ENCODE measurements at places on chromosomes 4 and X.

GRCh38 chr4:163415668-163416067, 57.9 kb downstream of the TKTL2 start:
- no peak for DNase-seq

DNA sequence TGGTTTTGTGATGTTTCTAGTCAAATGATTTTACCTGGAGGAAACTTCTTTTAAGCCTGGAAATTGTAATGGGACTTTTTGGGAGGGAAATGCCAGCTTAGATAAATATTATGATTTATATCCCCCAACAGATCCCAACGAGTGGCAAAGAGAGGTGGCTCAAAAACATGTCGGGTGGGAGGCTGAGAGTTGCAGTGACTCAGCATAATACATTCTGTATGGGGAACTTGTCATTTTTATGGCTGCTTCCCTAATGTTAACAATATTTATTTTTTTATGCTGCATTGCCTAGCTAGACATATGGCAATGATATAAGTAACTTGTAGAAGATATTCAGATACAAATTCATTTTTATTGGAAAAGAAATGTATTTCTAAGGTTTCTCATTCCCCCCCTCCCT, 219.0 kb downstream of the ARHGAP10 start:
- no peak for DNase-seq

DNA sequence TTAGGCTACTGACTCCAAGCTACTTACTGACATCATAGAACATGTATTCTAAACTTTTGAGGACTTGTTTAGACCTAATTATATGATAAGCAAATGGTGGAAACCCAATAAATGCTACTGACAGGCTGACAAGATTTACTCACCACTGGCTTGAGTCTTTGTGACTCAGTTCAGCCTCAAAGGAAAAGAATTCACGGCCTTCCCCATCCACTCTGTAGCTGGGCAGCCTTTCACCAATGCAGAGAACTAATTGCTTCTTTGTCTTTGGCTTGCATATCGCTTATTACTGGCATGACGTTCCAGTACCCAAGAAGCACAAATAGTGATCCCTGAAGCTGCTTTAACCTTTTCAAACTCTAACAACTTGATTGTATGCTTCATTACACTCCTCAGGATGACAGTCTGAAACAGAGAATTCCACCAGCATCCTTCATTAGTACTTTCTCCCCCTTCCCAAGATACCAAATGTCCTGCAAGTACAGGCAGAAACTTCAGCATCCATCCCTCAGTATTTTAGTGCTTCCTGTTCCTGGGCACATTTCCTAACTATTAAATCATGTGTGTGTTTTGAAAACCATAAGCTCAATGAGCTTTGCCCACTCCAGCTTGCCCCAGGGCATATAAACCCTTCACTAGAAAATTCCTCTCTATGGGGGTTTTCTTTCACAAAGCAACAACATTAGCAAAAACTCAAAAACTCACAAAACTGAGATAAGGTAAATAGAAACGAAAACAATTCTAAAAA, 298.1 kb upstream of the SLC7A11 start:
- no peak for DNase-seq

DNA sequence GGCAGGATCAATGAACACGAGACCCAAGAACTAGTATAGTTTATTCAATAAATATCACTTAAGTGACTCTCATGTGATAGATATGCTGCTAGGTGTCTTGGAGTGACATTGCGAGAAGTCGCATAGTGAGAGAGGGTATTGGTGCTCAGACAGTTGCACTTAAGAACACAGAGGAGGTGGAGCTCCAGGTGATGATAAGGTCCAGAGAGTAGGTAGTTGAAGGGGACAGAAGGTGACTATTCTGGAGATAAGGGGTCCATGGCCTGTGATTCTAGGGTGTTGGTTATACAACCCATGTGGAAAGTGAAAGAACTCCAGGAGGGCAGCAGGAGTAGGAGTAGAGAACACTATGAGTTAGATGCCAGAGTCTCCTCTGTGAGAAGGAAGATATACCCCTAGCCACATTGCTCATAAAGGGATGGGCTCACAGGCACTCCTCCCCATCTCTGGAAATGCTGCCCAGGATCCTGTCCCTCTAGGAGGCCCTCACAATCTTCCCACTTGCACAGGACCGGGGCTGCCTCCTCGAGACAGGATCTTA, 9.2 kb downstream of the MAGED1 start:
- no peak for DNase-seq

- DNase-seq = no peak
These were observed 104.6 kb downstream of the NBDY start for GRCh38 chrX:56833626-56834025.

DNA sequence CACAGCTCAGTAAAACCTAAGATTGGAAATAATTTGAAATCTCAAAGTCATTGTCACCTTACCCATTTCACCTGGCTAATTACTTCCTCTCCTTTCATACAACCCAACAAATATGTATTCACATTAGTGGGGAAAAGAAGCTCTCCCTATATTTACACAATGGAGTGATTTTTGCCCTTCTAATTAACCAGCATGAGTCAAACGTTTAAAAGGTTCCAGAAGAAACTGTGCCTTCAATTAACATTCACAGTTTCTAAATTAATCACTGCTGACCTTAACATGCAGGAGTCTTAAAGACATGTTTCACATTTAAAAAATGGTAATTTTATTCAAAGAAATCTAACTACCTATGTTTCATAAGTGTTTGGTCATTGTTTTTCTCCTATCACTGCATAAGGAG, 254.6 kb downstream of the CBLL2 start:
- DNase-seq = peak; percentile 11

DNA sequence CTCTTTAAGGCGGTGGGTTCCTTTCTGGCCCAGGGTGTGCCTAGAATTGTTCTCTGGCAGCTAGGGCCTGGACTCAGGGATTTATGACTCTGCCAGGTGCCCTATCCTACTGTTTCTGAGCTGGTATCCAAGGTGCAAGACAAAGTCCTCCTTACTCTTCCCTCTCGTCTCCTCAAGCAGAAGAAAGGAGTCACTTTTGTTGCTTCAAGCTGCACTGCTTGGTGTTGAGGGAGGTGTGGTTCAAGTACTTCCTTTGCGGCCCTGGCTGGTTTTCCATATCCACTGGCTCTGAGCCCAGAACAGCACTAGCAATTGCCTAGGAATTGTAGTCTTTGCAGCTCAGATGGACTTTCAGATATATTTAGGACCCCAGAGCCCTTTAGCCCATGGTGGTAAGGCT, 39.3 kb downstream of the RTL3 start:
- DNase-seq = no peak

- no peak for DNase-seq
These were observed 13.7 kb upstream of the UBA1 start for GRCh38 chrX:47179928-47180255.

DNA sequence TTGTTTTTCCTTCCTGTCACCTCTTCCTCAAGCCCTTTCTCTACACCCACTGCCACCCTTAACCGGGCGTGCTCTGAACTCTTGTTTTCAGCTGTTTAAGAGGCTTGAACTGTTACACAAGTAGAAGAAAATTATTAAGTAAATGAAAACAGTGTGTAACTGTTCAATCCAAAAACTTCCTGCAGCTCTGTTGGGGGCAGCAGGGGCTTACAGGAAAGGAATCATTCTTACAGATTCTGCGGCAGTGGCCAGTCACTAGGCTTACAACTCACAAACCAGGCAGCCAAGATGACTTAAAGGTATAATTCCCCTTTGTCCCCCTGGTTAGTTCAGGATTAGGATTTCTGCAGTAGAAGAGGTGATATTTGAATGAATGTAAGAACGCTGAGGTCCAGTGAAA, 70.2 kb upstream of the ETNPPL start:
- no peak for DNase-seq

DNA sequence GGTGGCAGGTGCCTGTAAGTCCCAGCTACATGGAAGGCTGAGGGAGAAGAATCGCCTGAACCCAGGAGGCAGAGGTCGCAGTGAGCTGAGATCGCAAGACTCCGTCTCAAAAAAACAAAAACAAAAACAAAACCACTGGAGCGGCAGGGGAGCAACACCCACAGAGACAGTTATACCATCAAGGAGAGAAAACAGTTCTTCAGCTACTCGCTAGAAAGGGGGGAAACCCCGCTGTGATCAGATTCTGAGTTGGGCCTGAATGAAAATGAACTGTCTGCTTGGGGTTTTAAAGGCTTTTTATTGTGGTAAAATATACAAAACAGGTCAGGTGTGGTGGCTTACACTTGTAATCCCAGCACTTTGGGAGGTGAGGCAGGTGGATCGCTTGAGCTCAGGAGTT, 16.8 kb upstream of the IRAK1 start:
- no peak for DNase-seq

DNA sequence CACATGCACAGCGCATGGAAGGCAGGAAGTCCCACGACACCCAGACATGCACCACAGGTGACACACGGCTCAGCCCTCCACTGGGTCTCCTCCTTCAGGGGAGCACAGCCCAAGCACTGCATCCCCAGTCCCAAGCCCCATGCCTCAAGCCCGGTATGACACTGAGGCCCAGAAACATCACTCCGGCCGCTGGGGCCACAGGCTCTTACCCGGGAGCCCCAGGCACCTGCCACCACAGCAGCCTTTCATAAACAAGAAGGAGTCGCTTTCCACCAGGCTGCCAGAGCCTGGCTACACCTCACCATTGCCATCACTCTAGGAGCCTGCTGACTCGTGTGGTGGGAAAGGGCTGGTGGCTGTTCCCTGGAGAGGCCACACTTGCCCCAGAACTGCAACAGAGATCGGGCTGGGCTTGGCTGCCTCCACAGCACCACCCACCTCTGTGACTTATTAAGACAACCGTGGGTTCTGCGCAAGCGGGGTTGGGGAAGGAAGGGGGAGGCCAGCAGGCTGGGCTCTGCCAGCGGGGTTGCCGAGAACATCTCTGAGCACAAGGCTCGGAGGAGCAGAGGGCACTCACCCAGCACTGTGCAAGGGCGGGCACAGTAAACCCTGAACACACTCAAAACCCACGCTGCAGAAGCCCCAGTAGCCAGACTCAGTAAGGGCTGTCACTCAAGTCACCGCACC, 4.5 kb downstream of the HAUS7 start:
- no peak for DNase-seq

DNA sequence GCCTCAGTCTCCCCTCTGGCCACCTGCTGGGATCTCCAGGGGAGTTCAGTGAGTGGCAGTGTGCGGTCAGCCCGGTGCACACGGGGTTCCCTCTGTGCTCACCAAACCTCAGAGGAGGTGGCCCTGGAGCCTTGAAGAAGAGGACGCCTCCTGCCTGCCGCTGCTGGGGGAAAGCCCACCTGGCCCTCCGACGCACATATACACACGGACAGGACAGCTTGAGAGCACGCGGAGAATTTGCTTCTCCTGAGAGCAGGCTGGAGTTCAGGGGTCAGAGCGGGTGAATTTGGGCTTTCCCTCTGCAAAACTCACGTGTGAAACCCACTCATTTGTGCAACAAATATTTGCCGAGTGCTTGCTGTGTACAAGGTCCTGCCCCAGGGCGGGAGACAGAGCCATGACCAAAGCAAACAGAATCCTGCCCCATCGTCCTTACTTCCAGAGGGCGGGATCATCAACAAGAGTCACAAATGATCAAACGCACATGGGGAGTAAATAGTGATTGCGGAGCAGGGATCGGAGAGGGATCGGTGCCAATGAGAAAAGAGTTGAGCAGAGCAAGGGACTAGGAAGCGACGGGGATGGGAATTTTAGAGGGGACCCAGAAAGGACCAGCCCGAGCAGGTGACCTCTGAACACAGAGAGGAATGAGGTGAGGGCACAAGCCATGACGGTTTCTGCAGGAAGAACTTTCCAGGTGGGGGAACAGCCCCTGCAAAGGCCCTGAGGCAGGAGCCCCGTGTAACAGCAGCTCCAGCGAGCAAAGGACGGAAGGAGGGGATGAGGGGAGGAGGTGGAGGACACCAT, 17.6 kb downstream of the BLOC1S4 start:
- no peak for DNase-seq

GRCh38 chr4:85828027-85828890, 353.3 kb downstream of the ARHGAP24 start:
- DNase-seq = peak; percentile 89

GRCh38 chrX:8848441-8848840, 47.3 kb upstream of the FAM9A start:
- DNase-seq = no peak

- no peak for DNase-seq
These were observed 81.5 kb downstream of the RCHY1 start for GRCh38 chr4:75432683-75433082.

GRCh38 chrX:17185431-17185830, 189.6 kb upstream of the NHS start:
- no peak for DNase-seq

GRCh38 chr4:18630218-18631110, 608.9 kb upstream of the LCORL start:
- no peak for DNase-seq

DNA sequence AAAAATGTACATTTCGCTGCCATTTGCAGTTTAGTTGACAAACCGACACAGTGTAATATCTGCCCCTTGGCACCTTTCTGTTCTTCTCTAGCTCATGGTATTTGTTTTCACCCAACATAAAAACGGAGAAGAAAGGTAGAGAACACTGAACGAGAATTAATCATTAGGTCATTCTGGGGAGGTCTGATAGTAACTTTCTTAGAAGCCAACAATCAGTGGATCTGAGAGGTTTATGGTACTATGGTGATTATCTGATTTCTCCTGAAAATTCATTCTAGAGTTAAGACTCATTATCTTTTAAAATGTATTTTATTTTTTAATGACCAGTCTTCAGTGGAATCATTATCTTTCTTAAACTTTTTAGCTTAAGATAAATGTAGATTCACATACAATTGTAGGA, 8.5 kb downstream of the RAPGEF2 start:
- no peak for DNase-seq

GRCh38 chr4:3730422-3731190, 35.6 kb upstream of the ADRA2C start:
- peak; percentile 27 for DNase-seq

- no peak for DNase-seq
These were observed 77.1 kb upstream of the PABPC4L start for GRCh38 chr4:134278675-134279074.

DNA sequence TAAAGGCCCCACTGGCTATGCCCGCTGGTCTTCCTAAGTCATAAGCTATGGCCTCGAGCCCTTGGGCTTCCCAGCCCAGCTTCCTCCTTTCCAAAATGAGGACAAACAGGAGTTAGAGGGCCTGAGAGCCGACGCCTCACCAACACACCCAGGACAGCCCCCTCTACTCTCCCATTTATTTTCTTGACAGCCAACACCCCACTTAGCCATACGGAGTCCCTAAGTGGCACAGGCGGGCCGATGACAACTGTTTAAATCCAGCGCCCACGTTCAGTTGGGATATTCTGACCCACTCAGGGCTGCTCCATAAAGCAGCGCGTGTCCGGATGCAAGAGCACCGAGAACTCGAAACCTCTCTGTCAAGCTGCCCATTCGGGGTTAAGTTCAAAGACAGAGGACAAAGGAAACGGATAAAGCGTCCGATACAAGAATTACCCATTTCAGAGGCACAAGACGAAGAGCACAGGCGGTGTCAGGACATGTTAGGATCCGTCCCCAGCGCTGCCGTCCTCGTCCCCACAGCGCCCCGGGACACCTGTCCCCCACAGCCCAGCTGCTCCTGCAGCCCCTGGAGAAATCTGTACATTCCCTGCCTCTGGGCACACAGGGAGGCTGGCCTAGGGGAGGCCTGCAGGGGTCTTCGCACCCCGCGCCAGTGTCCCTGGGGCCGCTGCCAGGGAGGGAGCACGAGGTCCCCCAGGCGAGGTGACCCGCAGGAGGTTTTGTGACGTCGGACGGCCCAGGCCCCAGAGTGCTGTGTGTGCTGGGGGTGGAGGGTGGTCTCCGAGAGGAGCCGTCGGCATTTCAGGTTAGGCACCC, 1.2 kb downstream of the PRKX start:
- no peak for DNase-seq

Data from NCI-H1092 treated with DMSO at 0.1 percent for 48 hours (cell line).